ENCODE measurements at places on chromosomes 11 and 22. TPM values are rescaled to one million over a fixed set of nuclear protein-coding genes. Genes with fewer than 3 reads are reported as not detected.

Gene PARVA
- 24.9 TPM for total RNA-seq

Gene SLC6A5
- not detected for total RNA-seq

Gene PGA4
- total RNA-seq = not detected

Gene COMMD9
- total RNA-seq = 27.2 TPM

Gene NXPE1
- not detected for total RNA-seq

Gene UBQLNL
- total RNA-seq = 0.08 TPM

Gene APOA5
- not detected for total RNA-seq

Gene TP53AIP1
- total RNA-seq = not detected

Gene MRGPRX4
- total RNA-seq = not detected

Gene POLR2L
- total RNA-seq = 262 TPM

Gene OR5B21
- total RNA-seq = not detected

Gene OR52E1
- not detected for total RNA-seq

Gene MYEOV
- not detected for total RNA-seq

Gene F2
- not detected for total RNA-seq

Gene CSF2RB
- total RNA-seq = 1.1 TPM

Gene OR8G5
- not detected for total RNA-seq

Gene A4GALT
- total RNA-seq = 31.9 TPM

Gene KCTD14
- 1.1 TPM for total RNA-seq

Gene ANGPTL5
- total RNA-seq = not detected

Gene DDB1
- 299 TPM for total RNA-seq

Gene MUC2
- not detected for total RNA-seq

Gene TUT1
- total RNA-seq = 6.5 TPM

Gene DGCR6
- total RNA-seq = 0.53 TPM

Gene SMC1B
- under 0.01 TPM for total RNA-seq

All from smooth muscle cell of the coronary artery (primary cell).